ENCODE measurements at places on chromosomes 11 and 22.

GRCh38 chr11:72238492-72239312 is 5.3 kb downstream of the PHOX2A start:
- DNase-seq: no peak

GRCh38 chr11:88398791-88399570 is 61.4 kb upstream of the CTSC start:
- DNase-seq: no peak

GRCh38 chr22:47374273-47374771 is 611.9 kb downstream of the TBC1D22A start:
- no peak for DNase-seq

- peak; percentile 96 for DNase-seq
Measured at GRCh38 chr11:118956094-118956846, at the start of gene UPK2. Gene UPK2 (plus strand): TSS chr11:118956298. CDS start chr11:118956351, 53 bp downstream.

DNA sequence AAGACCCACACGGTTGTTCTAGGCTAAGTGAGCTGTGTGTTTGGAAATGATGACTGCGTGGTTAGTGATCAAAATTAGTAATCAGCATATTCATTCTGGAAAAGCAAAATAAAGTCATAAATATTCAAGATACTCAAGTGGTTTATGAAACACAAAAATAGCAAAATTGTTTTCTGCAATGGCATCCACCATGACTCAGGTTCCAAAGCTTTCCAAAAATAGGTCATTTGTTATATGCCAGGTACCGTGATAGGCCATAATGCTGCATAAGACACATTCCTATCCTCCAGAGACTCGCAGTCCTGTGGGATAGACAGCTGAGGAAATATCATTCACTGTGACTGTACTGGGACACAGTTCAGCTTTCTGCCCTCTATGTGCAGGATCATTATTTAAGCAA is 2.4 kb upstream of the ATL3 start:
- no peak for DNase-seq

- DNase-seq: no peak
Measured at GRCh38 chr11:94731880-94732601, 36.1 kb upstream of the AMOTL1 start.

DNA sequence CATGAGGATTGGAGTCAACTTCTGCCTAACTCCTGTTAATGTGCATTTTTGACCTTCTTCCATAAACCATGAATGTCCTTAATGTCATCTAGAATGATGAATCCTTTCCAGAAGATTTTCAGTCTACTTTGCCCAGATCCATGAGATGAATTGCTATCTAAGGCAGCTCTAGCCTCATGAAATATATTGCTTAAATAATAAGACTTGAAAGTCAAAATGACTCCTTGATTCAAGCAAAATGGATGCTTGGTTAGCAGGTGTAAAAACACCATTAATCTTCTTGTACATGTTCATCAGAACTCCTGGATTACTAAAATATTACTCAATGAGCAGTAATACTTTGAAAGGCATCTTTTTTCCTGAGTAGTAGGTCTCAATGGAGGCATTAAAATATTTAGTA is 238.5 kb upstream of the ZC3H12C start:
- DNase-seq: no peak

GRCh38 chr11:61771195-61771894 is 18.9 kb downstream of the MYRF start:
- DNase-seq: no peak

DNA sequence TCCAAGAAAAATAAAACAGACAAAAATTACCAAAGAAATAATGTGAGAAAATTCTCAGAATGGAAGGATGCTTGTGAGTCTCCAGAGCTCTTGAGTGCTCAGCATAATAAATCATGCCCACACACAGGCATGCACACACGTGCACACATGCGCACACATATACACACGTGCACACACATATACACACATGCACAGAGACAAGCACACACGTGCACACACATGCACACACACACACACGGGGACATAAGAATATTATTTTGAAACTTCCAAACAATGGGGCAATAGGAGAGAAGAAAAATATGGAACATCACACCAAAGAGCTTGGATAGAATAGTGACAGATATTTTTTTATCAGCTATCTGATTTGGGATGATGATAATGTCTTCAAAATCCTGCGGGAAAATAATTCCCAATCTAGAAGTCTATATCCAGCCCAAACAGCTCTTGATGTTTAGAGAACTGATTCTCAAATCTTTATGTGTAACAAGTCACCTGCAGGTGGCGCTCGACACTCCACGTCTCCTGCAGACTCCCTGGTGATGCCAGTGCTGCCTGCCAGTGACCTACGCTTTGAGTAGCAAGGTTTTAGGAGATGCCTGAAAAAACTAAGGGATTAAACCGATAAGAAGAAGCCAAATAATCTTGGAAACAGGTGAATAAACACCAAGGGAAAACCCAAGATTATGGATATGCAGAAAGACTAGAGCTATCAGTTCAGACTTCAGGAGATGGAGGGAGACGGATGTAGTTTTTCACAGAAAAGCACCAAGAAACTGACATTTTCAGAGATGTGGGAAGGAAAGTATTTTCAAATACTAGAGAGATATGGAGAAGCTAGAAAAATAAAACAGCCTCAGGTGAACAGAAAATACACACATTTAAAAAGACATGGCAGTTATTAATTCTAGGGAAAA is 743.6 kb downstream of the ETS1 start:
- peak; percentile 50 for DNase-seq

DNA sequence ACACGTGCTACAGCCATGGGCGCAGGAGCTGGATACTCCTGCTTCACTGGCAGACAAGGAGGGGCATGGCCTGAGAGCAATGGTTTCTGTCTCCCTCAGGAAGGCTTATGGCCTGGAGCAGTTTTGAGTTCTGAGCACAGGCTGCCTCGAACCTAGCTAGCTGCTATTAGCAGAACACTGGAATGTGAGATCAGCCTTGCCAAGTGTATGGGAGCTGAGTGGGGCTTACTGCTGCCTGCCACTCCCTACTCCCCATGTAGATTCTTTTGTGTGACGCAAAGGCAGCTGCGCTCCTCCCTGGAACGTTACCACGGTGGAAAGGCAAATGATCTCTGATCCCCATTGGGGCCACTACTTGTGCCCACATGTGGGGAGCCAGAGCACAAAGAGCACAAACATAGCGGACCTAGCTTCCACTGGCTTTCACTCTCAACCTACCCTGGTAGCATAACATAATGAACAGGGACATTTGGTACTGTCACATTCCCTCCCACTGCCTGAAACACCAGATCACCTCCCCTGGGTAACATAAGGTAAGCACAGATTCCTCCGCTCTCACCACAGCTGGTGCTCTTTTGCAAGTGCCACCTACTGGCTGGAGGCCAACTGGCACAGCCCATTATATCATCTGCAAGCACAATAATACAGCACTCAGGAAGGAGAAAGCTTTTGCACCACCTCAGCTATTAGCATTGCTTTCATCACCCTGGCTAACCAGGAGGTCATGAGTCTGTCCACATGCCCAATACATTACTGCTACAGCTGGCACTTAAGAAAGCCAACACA is 84.6 kb upstream of the GUCY1A2 start:
- no peak for DNase-seq

DNA sequence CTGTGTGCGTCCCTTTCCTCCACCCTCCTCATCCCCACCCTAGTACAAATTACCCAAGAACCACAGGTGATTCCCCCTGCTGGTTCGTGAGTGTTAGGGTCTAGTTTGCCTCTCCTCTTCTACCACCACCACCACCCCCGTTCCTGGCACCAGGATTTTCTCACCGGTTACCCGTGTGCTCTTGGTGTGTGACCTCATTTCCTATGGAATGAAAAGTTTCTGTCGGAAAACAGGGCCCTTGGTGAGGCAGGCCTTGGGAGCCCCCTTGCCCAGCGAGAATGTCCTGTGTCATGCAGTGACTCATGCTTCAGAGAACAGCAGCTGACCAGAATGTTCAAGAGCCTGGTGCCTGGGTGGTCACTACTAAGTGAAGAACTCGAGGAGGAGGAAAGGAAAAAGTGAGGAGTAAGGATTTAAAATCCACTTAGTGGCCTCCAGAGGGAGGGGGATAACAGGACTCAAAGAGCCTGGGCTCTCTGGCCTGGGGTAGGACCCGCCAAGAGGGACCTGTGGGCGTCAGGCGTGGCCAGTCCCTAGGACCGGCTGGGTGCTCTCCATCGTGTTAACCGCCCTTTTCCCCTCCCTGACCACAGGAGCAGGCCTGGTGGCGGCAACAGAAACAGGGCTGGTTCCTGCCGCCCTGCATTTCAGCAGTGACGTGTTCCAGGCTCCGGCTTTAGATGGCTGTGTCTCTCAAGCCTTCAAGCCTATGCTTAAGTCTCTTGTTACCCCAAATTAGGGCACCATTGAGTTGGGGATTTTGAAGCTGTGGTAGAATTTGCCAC is 30.2 kb downstream of the C22orf31 start:
- peak; percentile 35 for DNase-seq

DNA sequence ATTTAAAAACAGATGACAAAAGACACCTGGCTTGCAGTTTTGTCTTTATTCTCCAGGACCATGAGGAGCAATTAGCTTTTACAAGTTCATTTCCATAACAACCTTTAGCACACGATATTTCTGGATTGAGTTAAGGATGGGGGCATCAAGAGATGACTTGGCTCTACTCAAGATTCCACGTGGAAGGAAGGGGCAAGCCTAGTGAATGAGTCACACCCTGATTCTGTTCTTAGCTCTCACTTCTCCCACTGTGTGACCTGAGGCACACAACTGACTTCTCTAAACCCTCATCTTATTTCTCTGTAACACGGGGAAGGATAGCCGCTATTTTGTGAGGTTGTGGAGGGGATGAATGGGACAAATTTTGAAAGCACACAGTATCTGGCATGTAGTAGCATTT is 185.5 kb downstream of the KIRREL3 start:
- no peak for DNase-seq

- no peak for DNase-seq
Measured at GRCh38 chr11:74470526-74470925, 3.2 kb upstream of the KCNE3 start.

- DNase-seq: no peak
Measured at GRCh38 chr22:46710806-46711205, 27.2 kb downstream of the CERK start.

DNA sequence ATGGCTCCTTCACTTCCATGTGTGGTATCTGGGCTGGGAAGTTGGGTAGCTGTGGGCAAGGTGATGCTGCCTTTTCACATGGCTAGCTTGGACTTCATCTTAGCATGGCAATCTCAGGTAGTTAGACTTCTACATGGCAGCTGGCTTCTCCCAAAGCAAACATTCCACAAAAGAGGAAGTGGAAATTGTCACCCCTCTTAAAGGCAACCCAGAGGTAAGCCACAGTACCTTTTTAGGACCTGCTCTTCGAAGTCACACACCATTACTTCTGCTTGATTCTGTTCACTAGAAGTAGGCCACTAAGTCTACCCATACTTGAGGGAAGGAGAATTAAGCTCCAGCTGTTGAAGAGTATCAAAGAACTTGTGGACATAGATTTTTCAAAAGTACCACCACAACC is 25.9 kb downstream of the TUG1 start:
- no peak for DNase-seq

DNA sequence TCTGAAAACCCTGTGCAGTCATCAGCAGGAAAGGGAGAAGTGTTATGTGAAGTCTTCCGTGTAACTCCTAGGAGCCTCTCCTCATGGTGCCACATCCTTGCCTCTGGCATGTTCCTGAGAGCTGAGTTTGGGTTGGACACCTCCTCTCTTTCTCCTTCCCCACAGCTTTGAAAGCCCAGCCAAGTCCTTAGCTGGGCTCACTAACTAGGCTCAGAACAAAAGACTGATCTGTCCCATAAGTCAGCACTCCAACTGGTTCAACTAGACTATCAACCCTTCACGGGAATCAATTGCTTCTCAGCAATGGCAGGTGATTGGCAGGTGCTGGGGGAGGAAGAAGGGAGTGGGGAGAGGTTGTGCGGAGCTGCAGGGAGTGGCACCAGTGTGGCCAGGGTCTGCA is 509.9 kb upstream of the B3GAT1 start:
- no peak for DNase-seq

DNA sequence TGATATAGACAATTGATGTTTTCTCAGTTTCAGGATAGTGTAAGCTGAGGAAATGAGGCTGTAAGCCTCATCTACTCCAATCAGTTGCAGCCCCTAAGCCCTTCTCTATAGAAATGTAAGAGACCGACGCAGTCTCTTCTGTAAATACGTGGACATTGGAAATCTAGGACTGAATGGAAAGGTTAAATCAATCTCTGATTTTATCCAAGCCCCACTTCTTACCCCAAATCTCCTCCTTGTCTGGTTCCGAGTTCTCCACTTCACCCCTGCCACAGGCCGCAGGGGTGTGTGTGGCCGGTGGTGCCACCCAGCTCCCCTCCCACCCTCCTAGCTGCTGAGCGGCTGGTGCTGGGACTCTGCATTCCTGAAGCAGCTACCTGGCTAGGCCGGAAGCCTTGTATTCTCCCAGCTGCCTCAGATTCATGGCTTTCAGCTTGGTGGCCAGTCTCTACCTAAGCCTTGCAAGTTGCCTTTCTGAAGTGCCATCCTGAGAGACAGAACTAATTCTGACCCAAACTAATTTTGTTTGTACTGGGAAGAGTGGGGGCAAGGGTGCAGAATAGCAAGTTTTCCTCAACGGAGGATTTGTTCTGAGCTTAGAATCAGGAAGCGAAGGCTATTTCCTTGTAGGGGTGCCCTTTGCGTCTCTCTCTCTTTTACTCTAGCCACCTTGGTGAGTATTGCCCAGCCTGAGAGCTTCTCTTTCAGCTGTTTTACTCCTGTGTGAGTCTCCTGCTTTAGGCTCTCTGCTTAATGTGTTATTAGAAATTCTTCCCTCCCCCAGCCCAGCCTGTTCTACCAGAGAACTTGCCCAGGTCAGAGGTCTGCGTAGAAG is 749 bp downstream of the VWA5A start:
- DNase-seq: no peak

DNA sequence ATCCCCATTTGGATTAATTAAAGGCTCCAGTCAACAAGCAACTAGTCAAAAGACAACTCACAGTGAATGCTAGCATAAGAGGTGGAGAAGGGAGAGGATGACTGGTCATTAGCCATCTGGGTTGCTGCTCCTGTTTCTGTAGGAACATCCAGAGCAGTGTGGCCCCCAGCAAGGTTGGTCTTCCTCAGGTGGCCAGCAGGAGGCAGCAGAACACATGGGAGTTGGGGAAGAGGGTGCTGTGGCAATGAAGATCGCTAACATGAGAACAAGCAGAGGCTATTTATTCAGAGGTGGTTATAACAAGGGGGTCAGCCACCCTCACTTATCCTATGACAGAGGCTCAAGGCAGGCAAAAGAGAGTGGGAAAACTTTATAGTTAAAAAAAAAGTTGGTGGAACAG is 21.3 kb downstream of the IZUMO1R start:
- peak; percentile 69 for DNase-seq

DNA sequence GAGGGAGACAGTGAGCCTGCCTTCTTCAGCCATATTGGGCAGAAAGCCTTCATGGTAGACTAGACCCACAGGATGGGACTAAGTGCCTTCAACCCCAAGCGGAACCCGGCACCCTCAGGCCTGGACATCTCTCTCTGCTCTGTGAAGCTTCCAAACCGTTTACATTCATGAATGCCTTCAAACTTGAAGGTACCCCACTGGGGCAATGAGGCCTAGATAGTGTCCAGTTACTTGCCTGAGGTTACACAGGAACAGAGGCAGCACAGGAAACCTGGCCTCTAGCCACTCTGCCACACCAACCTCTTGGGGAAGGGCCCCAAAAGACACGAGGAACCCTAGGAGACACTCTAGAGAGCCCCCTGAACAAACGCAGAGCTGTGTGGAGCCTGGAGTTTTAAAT is 14.5 kb upstream of the CYP2R1 start:
- DNase-seq: peak; percentile 20
